ENCODE measurements at places on chromosomes 13 and 19. TPM values are rescaled to one million over a fixed set of nuclear protein-coding genes. Genes with fewer than 3 reads are reported as not detected.

ADAMTS10 gene
- 53.8 TPM for polyA plus RNA-seq

SOX1 gene
- polyA plus RNA-seq: not detected

CYP2B6 gene
- 3.3 TPM for polyA plus RNA-seq

DNA sequence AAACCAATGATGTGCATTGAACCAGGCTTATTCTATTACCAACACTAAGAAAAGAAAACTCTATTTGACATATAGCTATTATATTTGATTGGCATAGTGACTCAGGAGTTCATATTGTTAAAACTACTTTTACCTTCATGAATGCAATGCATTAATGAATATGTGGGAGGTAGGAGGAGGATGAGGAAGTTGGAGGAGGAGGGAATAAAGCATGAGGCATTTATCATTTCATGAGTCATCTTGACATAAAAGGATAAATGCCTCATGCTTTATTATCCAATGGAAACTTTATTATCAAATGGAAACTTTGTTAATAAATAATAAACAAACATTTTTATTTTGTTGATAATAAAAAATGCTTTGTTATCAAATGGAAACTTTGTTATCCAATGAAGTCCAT, 116.5 kb downstream of the SPRY2 start:
- no peak for DNase-seq

- DNase-seq: no peak
Measured at GRCh38 chr19:13797870-13798269, 2.6 kb downstream of the ZSWIM4 start.

GRCh38 chr19:853014-853585, 997 bp downstream of the ELANE start:
- no peak for DNase-seq

DNA sequence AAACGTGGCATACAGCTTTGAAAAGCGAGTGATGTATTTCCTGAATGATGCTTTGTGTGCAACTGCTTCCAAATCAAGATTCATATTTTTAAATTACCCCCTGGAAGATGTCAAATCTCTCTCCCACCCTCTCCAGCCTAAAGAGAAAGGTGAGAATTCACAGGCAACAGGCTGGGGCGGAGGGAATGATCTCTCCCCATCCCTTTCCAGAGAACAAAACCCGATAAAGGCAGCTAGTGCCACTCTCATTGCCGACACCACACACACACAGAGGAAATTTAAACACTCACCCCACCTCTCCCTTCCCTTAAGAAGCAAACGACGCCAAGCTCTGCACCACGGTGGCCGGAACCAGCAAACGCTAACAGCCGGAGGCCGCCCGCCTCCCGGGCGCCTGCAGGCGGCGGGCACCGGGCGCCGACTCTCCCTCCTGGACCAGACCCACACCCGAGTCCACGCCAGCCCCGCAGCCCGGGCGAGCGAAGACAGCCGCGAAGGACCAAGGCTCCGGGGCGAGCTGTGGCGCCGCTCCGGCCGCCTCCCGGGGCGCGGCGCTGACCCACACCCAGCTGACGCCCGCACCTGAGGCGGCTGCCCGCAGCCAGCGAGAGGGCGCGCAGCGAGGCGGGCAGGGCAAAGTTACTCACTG, 477 bp downstream of the LNX2 start:
- DNase-seq: peak; percentile 24
